Left lobe of liver (tissue), 2 donors: ENCODE measurements at places on chromosomes 4 and X.

GRCh38 chrX:110081320-110081719 lies 78.4 kb downstream of the TMEM164 start:
- DNase-seq, result no peak

DNA sequence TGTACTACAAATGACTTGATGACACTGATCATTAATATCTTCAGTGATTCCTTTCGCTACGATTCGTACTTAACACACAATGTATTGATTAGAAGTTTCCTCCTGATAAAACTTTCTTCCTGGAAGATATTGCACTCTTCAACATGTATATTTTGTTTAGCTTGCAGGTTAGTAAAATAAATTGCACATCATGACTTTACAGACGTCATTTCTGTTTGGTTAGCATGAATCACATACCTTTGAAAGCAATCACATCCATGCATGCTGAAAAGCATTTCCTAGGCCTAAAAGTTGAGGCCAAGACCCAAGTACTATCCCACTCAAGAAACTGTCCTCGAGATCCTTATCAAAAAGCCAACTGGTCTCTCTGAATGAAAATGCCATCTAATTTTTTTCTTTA lies 1841.0 kb upstream of the PCDH7 start:
- no peak for DNase-seq

DNA sequence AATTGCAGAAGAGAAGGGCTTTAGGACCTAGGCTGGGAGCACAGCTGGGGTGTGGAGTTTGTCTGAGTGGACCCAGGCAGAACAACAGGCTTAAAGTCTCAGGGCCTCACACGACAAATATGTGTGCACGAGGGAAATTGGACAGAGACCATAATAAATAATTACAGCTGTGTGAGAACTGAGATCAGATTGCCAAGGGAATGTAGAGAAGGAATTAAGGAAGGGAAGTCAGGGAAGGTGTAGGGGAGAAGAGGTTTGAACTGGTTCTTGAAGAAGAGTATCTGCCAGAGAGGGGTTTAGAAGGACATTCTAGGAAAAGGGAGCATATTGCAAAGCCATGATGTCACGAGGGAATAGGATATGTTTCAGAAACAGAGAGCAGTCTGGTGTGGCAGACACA lies 120.7 kb upstream of the TSPAN5 start:
- no peak for DNase-seq

GRCh38 chrX:37959212-37960021 lies 46.9 kb upstream of the SYTL5 start:
- DNase-seq, result peak; percentile 43

DNA sequence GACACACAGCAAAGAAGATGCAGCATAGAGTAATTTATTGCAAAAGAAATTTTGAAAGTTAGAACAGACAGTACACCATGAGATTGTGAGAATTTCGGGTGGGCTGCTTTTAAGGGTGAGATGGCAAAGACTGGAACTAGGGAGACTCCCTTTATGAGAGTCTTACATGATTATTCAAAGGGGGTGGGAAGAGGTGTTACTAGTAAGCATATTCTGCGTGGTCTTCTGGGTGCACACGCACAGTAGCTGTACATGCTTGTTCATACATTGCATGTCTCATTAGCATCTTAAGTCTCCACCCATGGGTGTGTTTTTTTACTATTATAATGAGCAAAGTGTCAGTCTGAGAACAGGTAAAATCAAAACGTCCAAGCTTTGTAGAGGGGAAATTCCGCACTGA lies 49.4 kb upstream of the USP38 start:
- DNase-seq, result no peak

DNA sequence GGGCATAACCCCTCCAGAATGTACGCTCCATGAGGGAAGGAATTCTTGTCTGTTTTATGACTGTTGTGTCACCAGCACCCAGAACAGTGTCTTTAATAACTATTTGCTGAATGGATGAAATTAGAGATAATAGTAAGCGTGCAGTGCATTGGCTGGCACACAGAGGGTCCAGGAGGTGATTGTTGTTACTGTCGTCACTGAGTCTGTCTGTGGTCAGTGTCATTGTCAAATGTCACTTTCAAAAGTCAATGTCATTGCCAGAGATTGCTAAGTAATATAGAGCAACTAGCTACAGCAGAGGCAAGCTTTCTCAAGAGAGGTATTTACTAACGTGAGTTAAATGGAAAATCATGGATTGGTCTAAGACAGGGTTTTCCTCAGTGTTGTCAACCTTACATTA lies 70.7 kb downstream of the ARHGEF38 start:
- no peak for DNase-seq

- DNase-seq, result no peak
Measured at GRCh38 chr4:150543042-150543441, 38.9 kb upstream of the MAB21L2 start.
